ENCODE measurements at places on chromosomes 13 and 19.
A peak's percentile ranks its signal among the peaks of the same experiment; 100 is the strongest.

GRCh38 chr19:40257096-40257517 is 28.0 kb downstream of the AKT2 start:
- no peak for DNase-seq

GRCh38 chr19:7506385-7507328 is 9.2 kb upstream of the ZNF358 start:
- DNase-seq = no peak

DNA sequence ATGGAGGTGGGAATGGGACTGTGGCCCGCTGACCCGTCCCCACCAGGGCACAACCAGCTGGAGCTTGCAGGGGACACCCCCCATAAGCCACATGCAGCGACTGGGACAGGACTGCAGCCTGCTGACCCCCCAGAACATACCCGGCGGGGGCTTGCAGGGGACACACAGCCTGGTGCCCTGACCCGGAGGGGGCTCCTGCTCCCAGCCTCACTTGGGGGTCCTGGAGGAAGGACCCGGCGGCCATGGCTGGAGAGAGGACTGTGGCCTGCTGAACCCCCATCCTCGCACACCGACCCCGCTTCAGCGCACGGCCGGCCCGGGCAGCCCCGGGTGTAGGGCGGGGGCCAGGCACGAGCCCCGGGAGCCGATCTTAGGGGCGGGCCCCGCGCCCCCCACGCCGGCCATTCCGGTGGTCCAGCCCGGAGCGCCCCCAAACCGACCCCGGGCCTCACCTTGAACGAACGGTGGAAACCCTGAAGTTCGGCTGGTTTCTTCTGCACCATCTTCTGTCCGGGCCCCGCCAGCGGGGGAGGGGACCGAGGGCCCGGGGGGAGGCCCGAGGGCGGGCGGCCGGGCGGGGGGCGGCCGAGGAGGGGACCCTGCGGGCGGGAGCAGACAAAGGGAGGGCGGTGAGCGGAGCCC is 574 bp downstream of the MKNK2 start:
- no peak for DNase-seq

GRCh38 chr13:109821103-109821502 is 34.7 kb upstream of the IRS2 start:
- no peak for DNase-seq

DNA sequence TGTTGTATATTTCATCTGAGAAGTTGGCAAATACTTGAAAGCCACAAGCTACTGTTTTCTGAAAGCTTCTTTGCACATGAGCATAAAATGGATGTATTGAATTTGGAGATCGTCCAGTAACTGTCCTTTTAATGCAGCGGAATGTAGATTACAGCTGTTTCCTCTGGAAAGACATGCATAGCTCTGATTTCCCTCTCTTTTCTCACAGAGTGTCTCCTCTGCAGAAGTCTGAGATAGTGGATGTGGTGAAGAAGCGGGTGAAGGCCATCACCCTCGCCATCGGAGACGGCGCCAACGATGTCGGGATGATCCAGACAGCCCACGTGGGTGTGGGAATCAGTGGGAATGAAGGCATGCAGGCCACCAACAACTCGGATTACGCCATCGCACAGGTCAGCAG is 283.0 kb downstream of the SHISA2 start:
- DNase-seq = peak; percentile 51

DNA sequence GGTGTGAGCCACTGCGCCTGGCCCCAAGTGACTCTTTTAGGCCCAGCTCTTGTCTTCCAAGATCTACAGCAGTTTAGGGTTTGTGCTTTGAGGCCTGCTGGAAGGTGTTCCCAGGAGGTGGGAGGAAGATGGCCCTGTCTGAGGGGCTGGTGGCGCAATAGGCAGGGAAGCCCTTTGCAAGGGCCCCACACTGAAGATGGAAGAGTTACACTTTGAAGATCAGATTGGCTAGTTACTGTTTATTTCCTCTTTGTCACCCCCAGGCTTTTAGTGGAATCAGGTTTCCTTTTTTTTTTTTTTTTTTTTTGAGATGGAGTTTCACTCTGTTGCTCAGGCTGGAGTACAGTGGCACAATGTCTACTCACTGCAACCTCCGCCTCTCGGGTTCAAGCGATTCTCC is 1.9 kb upstream of the RABAC1 start:
- no peak for DNase-seq

- DNase-seq = no peak
Observed at GRCh38 chr19:13839938-13840304, 37.0 kb upstream of the NANOS3 start.

DNA sequence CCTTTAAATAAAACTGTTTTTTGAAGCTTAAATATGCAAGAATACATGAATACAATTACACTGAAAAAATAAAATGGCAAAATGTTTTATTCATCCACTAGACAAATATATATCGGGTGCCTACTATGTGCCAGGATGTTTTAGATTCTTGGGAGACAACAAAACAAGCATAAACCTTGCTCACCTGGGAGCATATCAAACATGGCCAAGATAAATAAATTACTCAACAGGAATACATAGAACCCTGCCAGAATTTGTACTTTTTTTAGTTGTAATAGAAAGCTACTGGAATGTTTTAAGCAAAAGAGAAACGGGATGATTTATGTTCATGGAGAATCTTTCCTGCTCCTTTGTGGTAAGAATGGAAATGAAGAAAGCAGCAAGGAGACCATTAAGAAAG is 2358.5 kb upstream of the PCDH20 start:
- no peak for DNase-seq

GRCh38 chr19:4023600-4024398 is 16.3 kb downstream of the PIAS4 start:
- no peak for DNase-seq

GRCh38 chr13:97287047-97287383 is 64.9 kb downstream of the MBNL2 start:
- no peak for DNase-seq

GRCh38 chr19:30536975-30537374 is 164.8 kb downstream of the ZNF536 start:
- no peak for DNase-seq

DNA sequence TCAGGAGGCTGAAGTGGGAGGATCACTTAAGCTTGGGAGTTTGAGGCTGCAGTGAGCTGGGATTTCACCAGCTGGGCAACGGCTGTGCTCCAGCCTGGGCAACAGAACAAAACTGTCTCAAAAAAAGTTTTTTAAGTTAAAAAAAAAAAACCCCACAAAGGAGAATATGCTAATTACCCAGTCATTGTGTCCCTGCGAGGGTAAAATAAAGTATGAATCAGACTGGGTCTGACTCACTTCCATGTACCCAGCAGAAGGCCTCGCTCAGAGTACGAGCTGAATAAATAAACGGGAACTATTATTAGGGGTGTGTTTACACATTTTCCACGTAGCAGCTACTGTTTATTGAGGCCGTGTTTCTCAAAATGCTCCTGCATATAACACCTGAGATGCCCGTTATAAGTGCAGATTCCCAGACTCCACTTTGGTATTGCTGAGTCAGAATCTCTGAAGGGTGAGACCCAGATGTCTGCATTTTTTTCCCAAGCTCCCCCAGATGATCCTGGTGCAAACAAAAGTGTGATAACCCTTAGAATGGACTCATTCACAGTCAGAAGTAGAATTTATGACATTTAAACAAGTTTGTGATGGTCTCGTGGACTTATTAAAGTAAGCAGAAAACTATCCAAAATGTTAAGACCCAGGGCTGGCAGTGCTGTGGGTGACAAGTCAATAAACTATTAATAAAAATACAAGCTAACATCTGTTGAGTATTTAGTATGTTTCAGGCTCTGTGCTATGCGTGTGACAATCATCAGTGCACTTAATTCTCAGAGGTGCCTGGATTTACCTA is 28.2 kb downstream of the KCNC3 start:
- DNase-seq = no peak

- no peak for DNase-seq
Observed at GRCh38 chr13:48000559-48001113, 437 bp downstream of the SUCLA2 start.

GRCh38 chr19:46610851-46611770 is 10.0 kb downstream of the CALM3 start:
- no peak for DNase-seq

GRCh38 chr13:45847554-45848224 is 3.9 kb downstream of the SIAH3 start:
- DNase-seq = no peak

DNA sequence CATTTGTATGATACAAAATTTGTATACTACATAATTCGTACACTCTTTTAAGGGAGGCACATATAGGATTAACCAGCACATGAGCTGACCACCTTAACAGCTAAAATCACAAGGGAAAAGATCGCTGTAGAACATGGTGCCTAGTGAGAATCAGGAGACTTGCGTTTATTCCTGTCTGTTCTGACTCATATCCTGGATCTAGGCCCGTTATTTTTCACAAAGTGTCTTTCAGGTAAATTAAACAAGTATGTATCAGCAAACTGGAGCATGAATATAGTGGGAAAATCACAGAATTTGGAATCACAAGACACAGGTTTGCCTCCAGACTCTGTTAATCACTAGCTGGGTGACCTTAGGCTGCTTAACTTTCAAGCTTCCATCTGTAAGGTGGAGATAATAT is 47.5 kb upstream of the ESD start:
- no peak for DNase-seq

- no peak for DNase-seq
Observed at GRCh38 chr13:23105051-23105450, 75.7 kb upstream of the SGCG start.

GRCh38 chr13:49443357-49443703 is 534 bp downstream of the CAB39L start:
- DNase-seq = no peak

DNA sequence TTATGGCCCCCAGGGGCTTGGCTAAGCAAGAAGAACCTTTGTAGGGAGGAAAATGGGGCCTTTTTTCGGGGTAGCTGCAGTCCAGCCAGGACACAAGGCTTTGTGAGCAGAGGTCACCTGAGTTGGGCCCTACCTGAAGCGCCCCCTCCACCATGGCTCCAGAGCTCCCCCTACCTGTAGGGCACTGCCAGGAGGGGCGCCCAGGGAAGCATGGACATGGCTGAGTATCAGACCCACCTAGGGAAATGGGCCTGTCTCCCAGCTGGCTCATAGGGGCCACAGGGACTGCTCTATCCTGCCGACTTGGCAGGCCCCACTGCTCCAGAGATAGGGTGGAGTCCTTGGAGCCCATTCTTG is 9.0 kb upstream of the CEBPA start:
- no peak for DNase-seq

DNA sequence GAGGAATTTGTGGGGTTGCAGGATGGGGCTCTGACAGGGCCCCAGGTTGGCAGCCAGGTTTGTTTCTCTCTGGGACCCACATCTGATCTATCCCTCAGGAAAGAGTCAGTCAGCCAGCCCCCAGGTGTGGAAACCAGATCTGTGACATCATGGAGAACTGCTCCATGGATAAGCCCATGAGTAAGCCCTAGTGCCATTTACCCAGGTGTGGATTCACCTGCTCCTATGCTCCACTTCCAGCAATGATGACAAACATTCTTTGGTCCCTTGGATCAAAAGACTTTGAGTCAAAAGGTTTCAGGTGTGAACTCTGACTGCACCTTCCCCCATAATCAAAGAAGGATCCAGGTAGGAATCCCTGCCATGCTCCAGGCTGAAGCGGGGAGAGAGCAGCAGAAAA is 26.9 kb upstream of the IGFL4 start:
- DNase-seq = no peak

- DNase-seq = no peak
Observed at GRCh38 chr13:23609874-23610576, 39.8 kb downstream of the TNFRSF19 start.

GRCh38 chr13:107266657-107267056 is 698.7 kb upstream of the ARGLU1 start:
- no peak for DNase-seq
